NCI-H187 (cell line): ENCODE measurements at places on chromosomes 16 and 17.

DNA sequence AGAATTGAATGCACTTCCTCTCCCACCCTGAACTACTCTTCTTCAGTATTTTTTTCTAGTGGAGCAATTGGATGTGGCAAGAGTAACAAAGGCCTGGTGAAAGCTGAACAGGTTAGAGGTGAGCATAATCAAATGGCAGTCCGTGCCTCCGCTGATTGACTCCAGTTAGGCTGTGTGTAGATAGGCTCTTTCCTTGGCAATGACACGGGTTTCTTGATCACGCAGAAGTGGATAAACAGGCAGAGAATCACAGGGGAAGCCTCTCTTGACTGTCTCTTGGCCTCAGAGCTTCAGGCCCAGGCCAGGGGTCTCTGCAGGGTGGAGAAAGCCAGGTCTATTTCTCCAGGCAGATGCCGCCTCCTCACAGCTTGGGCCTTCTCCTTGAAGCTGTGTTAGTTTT, 4.2 kb downstream of the CD300LB start:
- no peak for DNase-seq

GRCh38 chr17:10127819-10128425, 70.5 kb downstream of the GAS7 start:
- DNase-seq, result no peak

DNA sequence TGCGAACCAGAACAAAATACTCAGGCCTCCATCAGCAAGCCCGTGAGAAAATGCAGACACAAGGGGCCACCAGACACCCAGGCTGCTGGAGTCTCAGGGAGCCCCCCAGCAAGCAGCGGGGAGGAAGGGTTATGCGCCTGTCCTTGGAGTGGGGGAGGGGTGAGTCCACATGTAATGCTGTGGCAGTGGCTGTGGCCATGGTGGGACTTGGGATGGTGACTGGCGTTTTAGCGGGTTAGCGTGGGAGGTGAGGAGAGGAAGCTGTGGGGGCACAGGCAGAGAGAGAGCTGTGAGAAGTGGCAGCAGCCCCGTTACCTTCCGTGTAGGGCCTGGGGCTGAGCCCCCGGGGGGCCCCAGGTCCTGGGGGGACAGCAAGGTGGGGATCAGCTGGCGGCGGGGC, 58.3 kb downstream of the SRCIN1 start:
- DNase-seq, result no peak

DNA sequence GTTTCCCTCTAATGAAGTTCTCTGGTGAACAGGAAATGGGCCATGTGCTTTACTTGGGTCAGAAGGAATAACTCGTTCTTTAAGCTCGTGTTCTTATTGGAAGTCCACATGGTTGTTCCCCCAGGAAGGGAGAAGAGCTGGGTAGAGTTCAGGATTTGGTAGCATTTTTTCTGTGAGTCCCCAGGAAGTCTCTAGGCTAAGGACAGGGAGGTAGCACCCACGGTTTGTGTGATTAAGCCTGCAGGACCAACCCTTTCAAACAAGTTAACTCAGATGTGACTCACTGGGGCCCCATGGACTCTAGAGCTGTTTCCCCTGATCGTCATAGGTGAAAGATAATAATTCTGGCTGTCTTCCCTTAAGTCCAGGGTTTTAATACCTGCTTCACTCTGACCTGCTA, 16.4 kb downstream of the SAP30BP start:
- DNase-seq, result no peak

DNA sequence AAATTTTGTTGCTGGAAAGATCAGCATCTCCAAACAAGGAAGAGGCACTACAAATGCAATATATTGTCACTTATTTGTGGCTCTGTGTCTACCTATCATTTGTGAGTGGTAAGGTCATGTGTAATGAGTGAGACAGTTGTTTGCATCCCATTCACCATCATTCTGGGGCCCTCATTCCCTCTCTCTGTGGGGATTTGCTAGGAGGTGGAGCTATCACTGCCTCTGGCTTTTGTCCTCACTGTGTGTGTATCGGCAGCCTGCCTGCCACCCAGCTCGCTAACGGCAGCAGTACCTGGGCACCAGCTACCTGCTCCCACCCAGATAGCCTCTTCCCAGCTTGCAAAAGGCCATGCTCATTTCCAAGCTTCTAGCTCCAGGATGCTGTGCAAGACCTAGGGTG, 379.2 kb upstream of the ZFHX3 start:
- no peak for DNase-seq

DNA sequence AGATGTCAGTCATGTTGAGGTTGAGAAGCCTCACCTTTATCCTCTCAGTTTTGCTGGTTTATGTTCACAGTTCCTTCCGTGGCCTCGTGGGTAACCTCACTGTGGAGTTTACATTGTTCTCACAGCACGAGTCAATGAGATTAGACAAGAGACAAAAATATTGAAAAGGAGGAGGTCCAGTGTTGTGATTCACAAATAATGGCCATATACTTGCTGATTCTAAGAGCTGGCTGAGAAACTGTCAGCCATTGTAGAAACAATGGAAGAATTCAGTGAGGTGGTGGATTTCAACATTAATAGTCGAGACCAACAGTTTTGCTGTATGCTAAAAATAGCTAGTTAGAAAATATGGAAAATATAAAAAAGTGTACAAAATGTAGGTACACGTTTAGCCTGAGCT, 176.4 kb upstream of the WSCD1 start:
- DNase-seq, result no peak

- DNase-seq, result no peak
These were observed 31.4 kb downstream of the HS3ST3B1 start for GRCh38 chr17:14332331-14332730.
